ENCODE measurements at places on chromosomes 6 and 20.
A peak's percentile ranks its signal among the peaks of the same experiment; 100 is the strongest.

GRCh38 chr20:16240355-16240754 is 332.9 kb downstream of the KIF16B start:
- no peak for DNase-seq

DNA sequence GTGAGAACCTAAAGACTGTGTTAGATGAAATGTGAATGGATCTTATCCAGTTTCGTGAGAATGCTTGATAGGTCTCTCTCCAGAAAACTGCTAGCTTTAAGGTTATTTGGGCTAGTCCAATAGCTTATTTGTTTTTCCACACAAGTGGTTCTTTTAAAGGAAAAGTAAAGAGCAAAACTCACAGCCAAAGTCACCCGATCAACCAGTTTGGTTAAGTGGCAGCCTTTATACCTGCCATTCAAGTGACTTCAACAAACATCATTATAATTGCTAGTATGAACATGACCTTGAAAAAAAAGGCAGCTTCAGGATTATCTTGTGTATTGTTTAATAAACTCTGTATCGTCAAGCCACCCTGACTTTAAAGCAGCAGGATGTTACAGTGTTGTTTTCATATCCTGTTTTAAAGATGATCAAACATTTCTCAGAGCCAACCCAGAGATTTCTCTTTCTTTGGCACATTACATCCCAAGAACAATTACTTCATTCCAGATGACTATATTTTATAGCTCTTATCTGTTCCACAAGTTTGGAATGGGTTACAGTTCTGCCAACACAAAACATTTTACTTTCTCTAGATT is 253.4 kb downstream of the EPHA7 start:
- DNase-seq, result no peak

DNA sequence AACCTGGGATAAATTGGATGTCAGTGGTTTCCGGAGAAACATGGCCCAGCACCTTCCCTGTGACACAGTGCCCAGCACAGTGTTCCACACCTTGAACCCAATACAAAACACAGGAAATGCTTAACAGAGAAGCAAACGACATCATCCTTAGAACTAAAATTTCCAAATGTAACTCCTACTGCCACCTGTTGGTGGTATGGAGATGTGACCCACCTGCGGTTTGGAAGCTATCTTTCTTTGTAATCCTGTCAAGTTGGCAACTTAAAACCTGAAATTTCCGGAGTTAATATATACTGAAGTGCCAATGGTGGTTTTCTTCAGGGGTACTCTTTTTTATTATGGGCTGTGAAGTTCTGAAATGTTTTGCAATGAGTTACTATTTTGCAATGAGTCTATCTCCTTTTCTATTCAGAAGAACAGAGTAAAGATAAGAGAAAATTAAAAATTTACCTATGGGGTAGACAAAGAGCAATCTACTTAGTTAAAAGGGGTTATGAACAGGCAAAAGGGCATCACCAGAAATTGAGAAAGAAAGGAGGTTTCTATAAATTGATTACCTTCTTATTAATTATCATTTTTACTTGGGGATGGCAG is 658.8 kb downstream of the PTPRT start:
- DNase-seq, result peak; percentile 70

DNA sequence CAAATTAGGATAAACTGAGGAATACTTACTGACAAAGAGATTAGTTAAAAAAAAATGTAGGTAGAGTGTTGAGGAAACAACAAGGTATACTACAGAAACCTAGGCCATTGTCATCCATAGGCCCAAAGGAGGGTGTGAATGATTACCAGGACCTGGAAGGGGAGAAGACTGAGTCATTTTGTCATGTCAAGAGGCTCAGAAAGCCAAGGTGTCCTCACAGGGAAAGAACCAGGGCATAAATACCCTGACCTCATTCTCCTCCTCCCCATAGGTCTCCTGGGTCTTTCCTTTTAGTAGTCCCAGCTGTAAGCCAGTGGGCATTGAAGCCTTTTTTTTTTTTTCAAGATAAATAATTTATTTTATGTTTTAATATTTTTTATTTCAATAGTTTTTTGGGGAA is 582.1 kb upstream of the JAG1 start:
- no peak for DNase-seq

GRCh38 chr6:94372229-94372628 is 952.9 kb upstream of the EPHA7 start:
- DNase-seq, result no peak

- DNase-seq, result no peak
Measured at GRCh38 chr20:4605166-4605565, 116.5 kb upstream of the PRND start.

DNA sequence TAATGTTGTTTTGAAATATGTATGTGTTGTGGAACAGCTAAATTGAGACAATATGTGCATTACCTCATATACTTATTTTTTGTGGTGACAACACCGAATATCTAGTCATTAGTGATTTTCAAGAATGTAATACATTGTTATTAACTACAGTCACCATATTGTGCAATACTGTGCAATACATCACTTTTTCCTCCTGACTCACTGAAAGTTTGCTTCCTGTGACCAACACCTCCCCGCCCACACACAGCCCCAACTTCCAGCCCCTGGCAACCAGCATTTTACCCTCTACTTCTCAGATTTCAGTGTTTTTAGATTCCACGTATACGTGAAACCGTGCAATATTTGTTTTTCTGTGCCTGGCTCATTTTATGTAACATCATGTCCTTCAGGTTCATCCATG is 627.9 kb downstream of the PRKN start:
- peak; percentile 65 for DNase-seq

All from RKO (cell line).